ENCODE measurements at places on chromosomes 3 and 15.

DNA sequence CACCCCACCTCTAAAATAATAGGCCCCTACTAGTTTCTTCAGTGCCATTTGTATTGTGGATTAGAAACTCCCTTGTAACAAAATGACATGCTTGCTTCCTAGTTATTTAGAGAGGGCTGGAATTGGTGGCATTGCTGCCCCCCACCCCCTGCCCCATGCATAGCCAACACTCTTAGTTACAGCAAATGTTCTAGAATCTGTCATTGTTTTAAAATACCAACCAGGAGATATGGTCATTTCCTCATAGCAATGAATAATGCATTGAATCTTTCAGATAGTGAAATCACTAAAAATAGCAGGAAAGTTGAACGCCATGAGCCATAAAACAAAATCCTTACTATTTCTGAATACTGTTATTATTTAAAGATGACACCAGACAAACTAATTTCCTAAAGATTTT lies 292.5 kb downstream of the ARPP21 start:
- no peak for DNase-seq

DNA sequence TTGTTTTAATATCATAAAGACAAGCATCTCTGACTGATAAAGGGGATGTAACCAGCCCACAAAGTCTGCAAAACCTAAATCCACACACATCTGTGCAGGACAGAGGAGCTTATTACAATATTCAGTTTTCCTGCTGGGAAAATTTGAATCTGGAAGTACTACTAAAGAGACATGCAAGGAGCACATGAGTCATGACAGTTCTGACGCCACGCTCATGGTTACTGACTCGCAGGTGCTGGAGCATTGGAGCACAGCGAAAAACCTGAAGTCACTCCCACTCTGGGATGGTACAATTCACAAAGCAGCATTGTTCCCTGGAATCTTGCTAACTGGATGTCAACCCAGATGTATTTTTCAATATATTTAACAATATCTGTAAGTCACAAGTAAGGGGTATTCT lies 7.6 kb upstream of the ISL2 start:
- no peak for DNase-seq

GRCh38 chr3:133940536-133940935 lies 44.9 kb upstream of the RAB6B start:
- no peak for DNase-seq

DNA sequence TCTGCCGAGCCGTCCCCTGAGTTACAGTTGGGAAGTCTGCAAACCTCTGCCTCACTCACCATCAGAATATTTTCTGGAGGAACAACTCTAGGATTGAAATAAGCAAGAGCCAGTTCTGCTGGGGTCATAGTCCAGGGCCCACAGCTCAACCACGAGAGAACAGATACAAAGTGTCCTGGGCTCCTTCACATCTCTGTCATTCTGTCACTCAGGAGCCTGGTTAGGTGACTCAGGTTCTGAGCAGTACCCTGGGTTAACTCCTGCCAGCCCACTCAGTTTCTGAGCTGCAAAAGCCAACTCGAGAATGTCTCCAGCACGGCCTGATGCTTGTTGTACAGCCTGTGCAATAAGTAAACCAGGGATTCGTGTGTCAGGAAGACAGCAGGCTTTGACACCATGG lies 155.7 kb downstream of the SLCO3A1 start:
- no peak for DNase-seq

DNA sequence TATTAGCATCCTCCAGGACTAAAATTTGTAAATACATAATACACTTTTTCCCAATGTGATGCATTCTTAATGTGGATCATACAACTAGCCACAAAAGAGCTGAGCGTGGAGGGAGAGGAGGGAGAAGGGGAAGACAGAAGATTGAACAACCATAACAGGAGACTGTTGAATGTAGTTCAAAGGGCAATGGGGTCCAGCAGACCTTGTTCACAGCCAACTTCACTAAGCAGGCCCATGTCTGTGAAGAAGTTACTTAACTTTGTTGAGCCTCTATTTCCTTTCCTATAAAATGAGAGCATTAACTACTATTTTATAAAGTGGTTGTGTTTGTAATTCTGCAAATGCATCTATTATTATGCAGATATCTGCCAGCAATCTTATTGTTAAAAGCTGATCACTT lies 13.3 kb downstream of the NCEH1 start:
- DNase-seq, result no peak

GRCh38 chr3:28134198-28134597 lies 107.2 kb upstream of the CMC1 start:
- DNase-seq, result no peak

- DNase-seq, result no peak
Observed at GRCh38 chr3:11913316-11913715, 66.6 kb upstream of the TAMM41 start.

DNA sequence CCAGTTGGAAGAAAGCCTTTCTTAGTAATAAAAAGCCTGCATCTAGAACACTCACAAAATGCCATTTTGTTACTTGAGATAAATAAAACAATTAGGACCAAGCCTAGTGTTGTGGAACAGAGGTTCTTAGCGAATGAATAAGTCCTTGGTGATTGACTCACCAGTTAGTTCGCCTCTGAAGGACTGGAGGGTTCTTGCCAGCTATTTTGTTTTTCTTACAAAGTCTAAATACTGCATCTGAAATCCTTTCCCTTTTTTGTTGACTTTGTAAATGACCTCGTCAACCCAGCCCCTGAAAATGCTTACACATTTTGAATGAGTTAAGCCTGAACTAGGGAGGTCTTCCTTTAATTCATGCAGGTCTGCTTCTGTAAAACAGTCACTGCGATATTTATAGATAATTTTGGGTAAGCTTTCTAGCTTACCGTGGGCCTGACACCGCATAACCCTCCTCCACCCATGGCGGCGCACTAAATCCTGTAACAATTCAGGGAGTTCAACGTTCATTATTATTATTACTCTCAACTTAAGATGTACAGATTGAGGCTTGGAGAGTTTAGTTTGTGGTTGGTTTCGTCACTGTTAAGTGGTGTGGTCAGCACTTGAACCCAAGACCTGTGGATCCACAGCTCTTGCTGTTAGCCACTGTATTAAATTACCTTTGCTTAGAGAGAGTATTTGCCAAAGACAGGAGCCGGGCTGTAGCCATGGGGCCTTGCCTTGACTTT lies 45.0 kb upstream of the SACM1L start:
- no peak for DNase-seq

Measured in HuH-7 (cell line).